ENCODE measurements at places on chromosomes 2 and 18.
A peak's percentile ranks its signal among the peaks of the same experiment; 100 is the strongest.

- no peak for DNase-seq
These were observed 457.8 kb upstream of the MEX3C start for GRCh38 chr18:51655327-51655698.

GRCh38 chr2:240433973-240434727, 1.3 kb upstream of the GPC1 start:
- peak; percentile 92 for DNase-seq

- no peak for DNase-seq
These were observed 61.4 kb upstream of the ZBTB7C start for GRCh38 chr18:48470484-48471180.

- no peak for DNase-seq
These were observed 19.6 kb upstream of the GREB1 start for GRCh38 chr2:11514081-11514730.

Data from skeletal muscle cell (primary cell).